D721Med (cell line): ENCODE measurements at places on chromosomes 4 and X.

- DNase-seq, result no peak
These were observed 185.8 kb upstream of the JADE1 start for GRCh38 chr4:128623508-128624215.

DNA sequence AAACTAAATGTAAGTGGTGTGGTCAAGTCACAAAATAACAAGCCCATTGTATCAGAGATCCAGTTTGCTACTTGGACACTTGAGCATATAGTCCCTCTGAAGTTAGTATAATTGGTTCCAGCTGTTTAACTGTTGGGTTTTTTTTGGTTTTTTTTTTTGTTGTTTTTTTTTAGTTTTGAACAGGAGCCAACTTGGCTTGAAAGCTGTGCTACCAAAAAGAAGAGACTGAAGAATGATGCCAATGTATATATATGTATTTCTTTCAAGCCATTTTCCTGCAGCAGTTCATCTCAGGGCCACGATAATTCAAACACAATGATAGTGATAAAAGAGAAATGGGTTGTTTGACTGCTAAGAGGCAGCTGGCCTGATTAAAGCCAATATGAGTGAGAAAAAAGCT, 138.3 kb downstream of the PCDH18 start:
- DNase-seq, result no peak

DNA sequence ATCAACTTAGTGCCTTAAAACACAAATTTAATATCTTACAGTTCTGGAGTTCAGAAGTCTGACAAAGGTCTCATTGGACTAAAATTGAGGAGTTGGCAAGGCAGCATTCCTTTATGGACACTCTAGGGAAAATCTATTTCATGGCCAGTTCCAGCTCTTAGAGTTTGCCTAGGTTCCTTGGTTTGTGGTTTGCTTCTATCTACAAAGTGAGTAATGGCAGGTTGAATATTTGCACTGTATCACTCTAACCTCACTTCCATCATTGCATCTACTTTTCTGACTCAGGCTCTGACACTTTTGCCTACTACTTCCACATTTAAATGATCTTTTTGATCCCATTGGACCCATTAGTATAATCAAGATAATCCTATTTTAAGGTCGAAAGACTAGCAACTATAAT, 64.7 kb upstream of the PCDH10 start:
- no peak for DNase-seq

- DNase-seq, result no peak
These were observed 11.2 kb upstream of the LAP3 start for GRCh38 chr4:17565846-17566245.

GRCh38 chr4:112277705-112278448, 7.8 kb downstream of the TIFA start:
- no peak for DNase-seq

DNA sequence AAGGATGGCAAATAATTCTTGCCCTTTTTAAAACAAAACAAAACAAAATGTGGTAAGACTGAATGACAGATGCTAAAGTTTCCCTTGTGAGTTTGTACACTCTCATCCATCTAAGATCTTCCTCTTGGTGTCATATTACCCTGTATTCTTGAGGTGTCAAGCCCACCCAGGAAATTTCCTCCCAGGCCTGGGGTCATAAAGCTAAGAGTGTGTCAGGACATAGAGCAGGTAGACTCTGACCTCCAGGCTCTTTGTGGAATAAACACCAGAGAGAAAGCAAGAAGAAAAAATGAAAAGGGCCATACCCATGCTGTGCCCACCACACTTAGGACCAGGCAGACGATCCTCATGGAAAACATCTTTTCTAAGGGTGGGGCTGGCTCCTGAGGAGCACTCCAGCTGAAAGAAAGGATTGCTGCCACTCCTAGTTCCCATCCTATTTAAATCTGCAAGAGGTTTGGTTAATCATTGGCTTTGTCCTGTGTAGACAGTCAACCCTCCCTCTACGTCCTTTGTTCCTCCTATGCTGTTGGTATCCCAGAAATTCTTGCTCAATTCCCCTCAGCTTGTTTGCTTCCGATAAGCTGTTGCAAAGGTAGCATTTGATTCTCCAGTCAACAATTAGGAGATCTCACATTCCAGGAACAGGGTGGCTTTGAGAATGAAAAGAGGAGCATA, at the start of gene FGA:
Gene FGA (minus strand): TSS at position 414 of the 678 bp plus-strand sequence. CDS start 55 bp downstream, at position 359.
- DNase-seq, result no peak

GRCh38 chr4:54107951-54108748, 8.2 kb downstream of the GSX2 start:
- DNase-seq, result no peak

GRCh38 chr4:190016369-190017289, 10.4 kb downstream of the FRG2 start:
- DNase-seq, result no peak

DNA sequence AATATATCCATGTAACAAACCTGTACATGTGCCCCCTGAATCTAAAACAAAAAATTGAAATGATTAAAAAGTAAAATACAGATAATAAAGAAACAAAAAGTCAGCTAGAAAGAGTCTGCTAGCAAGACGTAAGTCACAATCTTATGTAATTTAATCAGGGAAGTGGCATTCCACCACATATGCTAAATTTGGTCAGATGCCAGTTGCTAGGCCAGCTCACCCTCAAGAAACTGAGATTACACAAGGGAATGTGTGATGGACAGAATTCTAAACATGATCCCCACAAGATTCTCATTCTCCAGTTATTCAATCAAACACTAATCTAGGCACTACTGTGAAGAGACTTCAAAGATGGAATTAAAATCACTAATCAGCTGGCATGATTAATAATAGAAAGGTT, 689.3 kb downstream of the CENPC start:
- DNase-seq, result no peak
